Upper lobe of right lung (tissue), 1 donor: ENCODE measurements at places on chromosomes 16 and 17. TPM values are rescaled to one million over a fixed set of nuclear protein-coding genes. Genes with fewer than 3 reads are reported as not detected.

Gene PLCD3
- total RNA-seq = 37.0 TPM

Gene ELMO3
- 17.5 TPM for total RNA-seq

GRCh38 chr17:19724501-19725420, 8.4 kb upstream of the SLC47A2 start:
- peaks cover 52% of the 10 kb centered on the region for H3K4me1 ChIP-seq
- peak overlapping the region; percentile 35 for H3K4me3 ChIP-seq
- H3K36me3 ChIP-seq = no peaks in the 10 kb centered on the region
- peak overlapping the region; percentile 71 for H3K27ac ChIP-seq

Gene DUS2
- 11.2 TPM for total RNA-seq

Gene PPM1E
- total RNA-seq = not detected

Gene ADAM11
- 0.43 TPM for total RNA-seq

- H3K27me3 ChIP-seq = no peaks in the 10 kb centered on the region
- peak overlapping the region; percentile 99 for H3K27ac ChIP-seq
- no peak for DNase-seq
- peak overlapping the region; percentile 97 for H3K4me3 ChIP-seq
- H3K36me3 ChIP-seq = peaks cover 6% of the 10 kb centered on the region
These were observed 2.8 kb downstream of the USP22 start for GRCh38 chr17:21039839-21040575.

Gene SLC47A1
- 13.4 TPM for total RNA-seq
